Stimulated activated CD4-positive, alpha-beta T cell treated with anti-CD3 and anti-CD28 coated beads, Interleukin-1b, Interleukin-23, amount 100 ng/mL, for 1 hour (primary cell): ENCODE measurements at places on chromosomes 16 and 17.

DNA sequence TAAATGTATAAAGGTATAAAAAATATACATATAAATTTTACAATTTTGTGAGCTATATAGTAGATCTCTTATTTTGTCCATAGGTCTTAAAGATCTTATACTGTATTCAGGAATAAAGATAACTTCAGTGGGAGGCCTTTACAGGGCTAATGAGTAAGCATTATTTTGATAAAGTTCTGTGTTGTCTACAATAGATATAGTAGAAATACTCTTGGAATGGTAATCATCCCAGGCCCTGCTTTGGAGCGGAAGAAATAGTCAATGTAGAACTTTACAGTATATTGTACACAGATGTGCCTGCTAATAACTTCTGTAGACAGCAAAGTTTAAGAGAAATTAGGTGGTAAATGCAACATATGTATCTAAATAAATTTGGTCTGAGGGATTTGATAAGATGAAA lies 42.6 kb downstream of the TENT4B start:
- no peak for DNase-seq

DNA sequence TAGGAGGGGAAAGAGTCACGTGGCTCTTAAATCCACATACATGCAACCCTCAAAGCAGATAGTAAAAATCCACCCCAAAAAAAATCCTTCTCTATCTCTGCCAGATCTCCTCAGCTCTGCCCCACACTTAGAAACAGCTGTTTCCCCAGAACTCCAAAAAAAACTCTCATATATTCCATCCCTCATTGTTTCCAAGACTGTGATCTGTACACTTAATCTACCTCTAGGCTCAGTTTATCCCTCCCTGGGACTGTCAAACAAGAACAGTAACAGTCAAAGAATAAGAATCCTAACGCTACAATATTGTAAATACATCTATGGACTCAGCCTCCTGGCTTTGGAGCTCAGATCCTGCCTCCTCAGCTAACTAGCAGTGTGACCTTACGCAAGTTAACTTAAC lies 11.6 kb downstream of the CUEDC1 start:
- DNase-seq = no peak

DNA sequence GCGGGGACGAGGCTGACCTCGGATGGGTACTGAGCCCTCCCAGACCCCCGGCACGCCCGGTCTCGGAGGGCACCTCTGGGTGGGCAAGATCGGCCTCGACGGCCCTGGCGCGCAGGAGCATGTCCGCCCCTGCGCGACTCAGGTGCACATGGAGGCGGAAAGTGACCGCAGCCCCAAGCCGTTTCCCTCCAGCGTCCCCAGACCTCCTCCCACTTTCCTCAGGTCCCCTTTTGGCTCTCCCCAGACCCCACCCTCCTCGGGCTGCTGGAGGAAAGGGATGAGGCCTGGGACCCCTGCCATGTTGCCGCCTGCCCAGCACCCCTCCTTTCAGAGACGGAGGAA lies 10.0 kb downstream of the RPL19 start:
- no peak for DNase-seq

DNA sequence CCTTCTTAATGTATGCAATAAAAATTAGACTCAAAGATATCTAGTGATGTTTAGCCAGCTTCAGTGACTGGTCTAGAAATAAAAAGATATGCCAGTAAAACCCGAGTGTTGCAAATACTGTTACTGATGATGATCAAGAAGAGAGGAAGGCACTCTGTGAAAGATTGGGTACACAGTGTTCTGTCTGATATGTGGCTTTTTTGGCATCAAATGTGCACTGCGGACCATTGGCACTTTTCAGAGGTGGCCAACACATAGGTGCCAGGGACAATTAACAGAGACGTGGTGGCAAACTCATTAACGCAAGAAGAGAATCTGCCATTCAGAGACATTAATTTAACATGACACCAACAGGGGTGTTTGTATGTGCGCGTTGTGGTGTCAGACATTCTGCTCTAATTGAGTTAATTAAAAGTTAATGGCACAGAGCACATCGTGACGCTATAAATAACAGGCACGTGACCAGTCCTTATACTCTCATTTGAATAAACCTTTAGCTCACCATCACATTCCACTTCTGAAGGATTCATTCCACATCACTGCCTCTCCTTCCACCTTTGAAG lies 549.3 kb upstream of the HSBP1 start:
- no peak for DNase-seq

GRCh38 chr16:88653101-88653500 lies 2.2 kb upstream of the CYBA start:
- DNase-seq = no peak

DNA sequence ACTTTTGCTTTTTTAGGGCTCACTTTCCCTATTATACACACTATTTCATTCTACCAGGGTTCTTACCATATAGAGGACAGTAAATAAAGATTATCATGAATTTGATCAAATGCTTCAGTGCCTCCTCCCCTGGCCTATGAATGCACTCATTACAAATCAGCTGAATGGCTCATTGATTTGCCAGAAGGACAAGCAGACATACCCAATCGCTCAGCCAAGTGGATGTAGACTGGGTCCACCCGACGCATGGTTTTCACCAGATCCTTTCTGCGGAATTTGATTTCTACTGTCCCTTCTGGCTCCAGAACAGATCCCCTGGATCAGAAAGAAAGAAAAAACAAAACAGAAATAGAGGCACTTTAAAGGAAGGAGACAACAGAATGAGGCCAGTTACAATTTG lies 162.6 kb downstream of the AATF start:
- DNase-seq = no peak

DNA sequence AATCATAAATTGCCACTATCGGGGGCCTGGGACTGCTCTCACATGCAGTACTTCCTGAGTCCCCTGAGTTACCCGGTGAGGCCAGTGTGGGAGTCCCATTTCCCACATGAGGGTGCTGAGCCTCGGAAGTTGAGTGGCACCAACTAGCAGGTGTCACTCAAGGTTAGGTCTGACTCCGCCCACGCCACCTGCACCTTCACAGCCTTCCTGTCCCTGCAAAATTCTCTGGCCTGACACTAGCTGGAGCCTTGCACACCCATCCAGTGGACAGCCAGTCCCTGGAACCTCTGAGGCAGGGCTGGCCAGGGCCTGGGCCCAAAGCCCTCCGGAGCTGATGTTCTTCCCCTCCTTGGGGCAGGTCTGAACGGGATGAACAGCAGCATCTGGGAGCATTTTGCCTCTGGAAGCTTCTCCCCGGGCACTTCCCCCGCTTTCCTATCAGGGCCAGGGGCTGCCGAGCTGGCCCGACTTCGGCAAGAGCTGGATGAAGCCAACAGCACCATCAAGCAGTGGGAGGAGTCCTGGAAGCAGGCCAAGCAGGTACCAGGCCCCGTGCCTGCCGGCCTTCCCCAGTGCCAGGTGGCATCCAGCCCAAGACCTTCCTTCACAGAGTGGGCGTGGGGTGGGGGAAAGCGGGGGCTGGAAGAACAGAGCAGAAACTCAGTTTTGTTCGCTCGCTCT lies 21.9 kb downstream of the UNC13D start:
- DNase-seq = no peak

- no peak for DNase-seq
These were observed 10.0 kb upstream of the C1QTNF8 start for GRCh38 chr16:1105888-1106620.

GRCh38 chr16:54633943-54634362 lies 296.7 kb upstream of the IRX5 start:
- no peak for DNase-seq

GRCh38 chr16:78836802-78837491 lies 737.5 kb downstream of the WWOX start:
- no peak for DNase-seq

DNA sequence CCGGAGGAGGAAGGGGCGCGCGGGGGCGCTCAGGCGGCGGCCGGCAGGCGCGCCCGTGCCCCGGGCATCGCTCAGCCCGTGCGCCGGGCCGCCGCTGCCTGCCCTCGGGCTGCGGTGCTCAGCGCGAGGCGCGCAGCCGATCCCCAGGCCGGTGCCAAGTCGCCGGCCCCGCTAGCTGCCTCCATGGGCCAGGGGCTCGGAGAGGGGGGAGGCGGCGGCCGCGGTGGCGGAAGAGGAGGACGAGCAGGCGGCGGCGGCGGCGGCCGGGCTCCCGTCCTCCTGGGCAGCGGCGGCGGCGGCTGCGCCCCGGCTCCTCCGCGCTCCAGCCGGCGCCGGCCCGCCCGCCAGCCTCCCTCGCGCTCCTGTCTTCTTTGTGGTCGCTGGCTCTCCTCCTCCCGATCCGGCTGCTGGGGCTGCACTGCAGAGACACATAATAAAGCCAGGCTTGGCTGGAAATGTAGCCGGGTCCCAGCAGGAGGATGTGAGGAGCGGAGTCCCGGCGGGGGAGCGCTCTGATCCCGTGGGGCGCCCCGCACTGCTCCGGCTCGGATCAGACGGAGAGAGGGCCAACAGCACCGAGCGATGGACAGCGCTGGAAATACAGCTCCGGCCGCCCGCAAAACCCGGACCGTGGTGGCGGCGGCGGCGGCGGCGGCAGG lies 889 bp upstream of the ZNF423 start:
- no peak for DNase-seq

DNA sequence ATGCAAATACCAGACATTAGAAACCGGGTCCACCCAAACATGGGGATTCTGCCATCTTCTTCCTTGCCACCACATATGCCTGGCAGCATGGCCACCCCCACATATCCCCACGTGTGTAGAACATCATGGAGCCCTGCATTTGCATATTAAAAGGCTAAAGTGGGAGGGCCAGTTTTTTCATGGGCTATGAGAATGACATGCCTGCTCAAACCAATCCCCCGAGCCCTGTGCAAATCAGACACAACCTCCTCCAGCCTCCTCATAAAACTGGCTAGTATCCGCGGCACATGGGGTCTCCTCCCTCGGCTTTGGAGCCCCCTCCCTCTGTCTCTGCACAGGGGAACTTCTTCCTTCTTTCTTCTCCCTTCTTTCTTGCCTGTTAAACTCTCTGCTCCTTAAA lies 174.9 kb upstream of the WSCD1 start:
- no peak for DNase-seq

DNA sequence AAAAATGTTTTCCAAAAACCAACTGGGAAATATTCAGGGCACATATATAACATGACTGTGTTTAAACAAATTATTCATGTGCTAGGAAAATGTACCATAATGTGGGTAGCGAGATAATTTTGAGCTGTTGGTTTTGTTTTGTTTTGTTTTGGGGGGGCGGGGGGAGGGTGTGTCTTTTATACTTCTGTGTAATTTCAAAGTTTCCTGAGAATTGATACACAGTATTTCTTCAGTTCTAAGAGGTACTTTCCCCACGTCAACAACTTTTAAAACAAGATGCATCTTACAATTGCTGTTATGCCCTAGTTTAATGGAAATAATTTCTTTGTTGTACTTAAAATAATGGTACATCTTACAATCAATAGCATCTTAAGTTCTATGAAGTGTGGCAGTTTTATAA lies 99.7 kb upstream of the RPRML start:
- no peak for DNase-seq

DNA sequence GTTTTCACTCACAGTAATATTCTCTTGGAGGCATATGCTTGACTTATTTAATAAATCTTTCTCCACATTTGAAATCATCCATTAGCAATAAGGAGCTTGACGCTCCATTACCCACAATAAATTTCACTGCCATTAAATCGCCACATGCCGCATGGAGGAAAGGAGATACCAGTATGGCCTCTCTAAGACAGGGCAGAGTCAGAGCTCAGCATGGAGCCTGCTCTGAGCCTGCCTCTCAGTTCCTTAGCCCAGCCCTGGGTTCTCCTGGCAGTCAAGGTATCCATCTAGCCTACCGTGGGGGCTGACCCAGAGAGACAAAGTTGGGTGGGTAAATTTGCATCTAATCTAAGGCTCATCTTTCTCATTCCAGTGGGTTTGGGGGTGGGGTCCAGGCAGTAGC lies 80.3 kb upstream of the CES5A start:
- no peak for DNase-seq

DNA sequence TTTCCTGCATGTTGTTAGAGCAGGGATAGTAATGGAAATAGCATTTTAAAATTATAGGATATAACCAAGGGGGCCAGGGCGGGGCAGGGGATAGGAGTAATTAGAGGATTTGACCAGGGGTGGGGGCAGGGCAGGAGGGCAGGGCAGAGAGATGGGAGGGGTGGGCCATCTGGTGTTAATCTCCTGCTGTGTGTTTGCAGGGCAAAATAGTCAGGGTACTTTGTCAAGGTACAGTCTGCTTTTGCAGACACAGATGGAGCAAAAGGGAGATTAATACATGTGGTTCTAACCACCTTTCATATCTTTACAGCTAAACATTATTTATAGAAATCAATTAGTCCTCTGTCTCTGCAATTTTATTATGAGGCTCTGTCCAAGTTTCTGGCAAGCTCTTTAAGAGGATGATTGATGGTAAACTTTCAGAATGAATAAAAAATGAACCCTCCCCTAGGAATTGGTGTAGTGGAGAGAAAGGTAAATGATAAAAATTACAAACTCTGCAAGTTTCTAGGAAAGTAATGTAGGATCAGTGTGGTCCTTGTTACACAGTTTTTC lies 6.6 kb downstream of the ANKFN1 start:
- DNase-seq = no peak

DNA sequence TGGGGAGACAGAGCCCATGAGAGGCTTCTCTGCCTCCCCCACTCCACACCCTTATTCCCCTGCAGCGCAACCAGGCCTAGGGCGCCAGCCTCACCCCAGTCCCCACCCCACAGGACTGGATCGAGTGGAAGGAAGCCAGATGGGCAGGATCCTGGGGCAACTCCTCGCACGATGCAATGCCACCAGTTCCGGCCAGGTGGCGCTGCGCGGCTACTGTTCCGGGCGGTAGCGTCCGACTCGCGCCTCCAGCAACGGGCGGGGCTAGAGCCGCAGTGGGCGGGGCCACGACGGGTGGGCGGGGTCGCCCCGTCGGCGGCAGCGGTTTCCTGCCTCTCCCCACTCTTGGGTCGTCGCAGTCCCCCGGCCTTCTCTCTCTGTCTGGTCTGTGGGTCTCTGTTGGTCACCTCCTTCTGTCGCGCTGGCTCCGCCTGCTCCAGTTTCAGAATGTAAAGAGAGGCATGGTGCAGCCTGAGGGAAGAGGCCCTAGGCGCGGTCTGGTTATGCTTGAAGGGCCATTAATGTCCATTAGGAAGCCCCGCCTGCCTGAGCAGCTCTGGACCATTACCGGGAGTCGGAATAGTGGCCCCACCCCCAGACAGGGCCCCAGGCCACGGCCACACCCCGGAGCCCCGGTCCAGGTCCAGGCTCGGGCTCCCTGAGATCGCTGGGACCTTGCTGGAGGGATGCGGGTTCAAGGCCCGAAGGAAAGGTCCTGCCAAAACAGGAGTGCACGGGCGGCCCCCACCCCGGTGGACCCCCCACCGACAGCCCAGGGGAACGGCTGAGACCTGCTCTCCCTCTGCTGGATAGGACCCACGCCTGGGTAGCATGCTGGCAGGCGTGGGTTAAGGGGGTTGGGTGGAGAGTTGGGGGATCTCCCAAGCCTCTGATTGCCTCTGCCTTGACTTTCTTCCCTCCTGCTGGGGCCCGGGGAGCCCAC lies 3.3 kb upstream of the NHERF2 start:
- peak; percentile 98 for DNase-seq

DNA sequence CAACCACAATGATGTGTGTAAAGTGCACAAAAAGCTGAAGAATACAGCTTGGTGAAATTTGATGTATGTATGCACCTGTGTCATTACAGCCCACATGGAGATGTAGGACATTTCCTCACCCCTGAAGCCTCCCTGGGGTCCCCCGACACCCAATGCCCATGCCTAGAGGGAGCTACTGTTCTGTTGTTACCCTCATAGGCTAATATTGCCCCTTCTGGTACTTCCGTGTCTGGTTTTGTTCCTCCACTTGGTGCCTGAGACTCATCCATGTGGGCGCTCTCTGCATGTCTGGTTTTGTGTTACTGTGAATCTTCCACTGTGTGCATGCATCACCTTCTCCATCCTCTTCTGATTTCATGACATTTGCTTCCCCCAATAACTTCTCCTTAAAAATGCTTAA lies 18.6 kb downstream of the TNFRSF13B start:
- no peak for DNase-seq

- no peak for DNase-seq
These were observed 20.4 kb downstream of the NFATC3 start for GRCh38 chr16:68105611-68106010.
